ENCODE measurements at places on chromosomes 11 and 22.

DNA sequence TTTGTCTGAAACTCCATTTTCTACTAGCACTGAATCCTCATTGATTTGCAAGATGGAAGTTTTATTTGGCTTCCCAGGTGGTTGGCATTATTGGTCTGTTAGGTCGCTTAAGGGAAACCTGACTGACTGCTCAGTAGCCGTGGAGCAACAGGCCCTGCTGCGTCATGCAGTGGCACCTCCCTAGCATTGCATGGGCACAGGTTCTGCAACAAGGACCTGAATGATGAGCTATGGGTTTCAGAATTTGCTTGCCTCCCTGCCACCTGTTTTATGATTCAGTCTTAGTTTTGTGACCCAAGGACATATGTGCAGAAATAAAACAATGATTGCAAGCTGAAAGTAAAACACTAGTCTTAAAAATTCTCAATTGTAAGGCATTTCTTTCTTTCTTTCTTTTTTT lies 128.5 kb downstream of the SLC1A2 start:
- DNase-seq: no peak

DNA sequence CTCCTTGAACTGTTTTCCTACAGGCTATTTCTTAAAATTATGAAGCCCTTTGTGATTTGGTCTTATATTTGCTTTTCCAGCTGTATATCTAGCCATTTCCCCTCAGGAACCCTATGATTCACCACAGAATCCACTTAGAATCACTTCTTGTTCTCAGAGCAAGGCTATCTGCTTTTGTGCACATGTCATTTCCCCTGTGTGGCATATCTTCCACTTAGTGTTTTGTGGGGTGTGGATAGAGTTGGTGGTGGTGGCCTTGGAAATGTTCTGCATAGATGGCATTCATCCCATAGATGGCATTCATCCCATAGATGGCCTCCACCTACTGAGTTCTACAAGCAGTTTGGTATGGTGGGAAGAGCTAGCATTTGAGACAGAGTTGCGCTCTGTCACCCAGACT lies 44.7 kb downstream of the SWAP70 start:
- DNase-seq: no peak

- peak; percentile 40 for DNase-seq
Measured at GRCh38 chr11:65576232-65576866, 496 bp downstream of the EHBP1L1 start.

DNA sequence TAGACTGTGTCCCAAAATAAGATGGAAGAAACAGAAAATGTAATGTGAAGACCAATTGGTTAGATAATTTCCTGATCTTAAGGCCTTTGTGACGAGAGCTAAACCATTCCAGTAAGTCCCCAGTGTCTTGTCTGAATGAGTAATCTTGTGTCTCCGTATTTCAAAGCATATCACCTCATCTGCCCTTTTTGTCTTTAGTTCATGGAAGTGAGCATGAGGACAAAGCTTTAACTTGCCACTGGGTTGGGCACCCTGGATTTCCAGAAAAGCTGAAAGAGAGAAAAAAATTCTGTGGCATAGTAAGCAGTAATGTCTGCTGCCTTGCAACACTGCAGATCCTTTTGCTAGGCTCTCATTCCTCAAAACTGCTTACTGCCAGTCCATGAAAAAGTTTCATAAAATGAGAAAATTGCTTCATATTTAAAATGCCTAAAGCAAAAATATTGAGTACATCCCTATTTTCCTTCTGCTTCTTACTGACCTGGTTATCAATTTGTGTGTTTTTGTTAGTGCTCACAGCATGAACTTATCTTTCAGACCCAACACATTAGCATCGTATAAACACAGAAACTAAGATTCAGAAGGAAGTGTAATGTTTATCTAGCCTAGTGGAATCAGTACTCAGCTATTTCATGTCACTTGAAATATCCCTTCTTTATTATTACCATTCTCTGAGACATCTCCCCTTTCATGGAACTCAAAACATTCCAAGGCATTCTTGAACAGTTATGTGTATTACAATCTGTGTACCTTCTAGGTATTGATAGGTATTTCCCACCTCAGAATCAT lies 5.3 kb downstream of the CASP12 start:
- DNase-seq: no peak

DNA sequence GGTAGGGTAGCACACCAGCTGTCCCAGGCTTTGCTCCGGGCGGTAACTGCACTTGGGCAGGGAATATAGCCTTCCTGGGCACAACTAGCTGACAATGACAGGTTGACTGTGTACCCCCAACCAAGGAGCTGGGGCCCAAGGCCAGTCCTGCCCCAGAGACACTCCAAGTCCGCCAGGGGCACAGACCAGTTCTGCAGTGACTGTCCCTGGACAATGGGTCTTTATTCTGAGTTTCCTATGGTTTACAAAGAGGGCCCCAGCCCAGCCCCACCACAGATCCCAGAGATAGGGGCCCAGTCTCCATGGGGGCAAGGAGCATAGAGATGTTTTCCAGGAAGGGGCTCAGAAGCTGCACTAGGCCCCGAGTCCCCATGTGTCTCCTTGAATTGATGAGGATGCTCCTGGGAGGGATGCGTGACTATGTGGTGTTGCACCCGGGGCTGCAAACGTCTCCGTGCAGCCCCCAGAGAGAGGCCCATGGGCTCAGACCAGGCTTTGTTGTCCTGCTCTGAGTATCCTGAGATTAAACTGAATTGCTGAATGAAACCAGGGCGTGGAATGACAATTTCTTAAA lies 48.4 kb downstream of the CD6 start:
- DNase-seq: no peak

- no peak for DNase-seq
Measured at GRCh38 chr11:34525888-34526657, 12.5 kb upstream of the ELF5 start.

DNA sequence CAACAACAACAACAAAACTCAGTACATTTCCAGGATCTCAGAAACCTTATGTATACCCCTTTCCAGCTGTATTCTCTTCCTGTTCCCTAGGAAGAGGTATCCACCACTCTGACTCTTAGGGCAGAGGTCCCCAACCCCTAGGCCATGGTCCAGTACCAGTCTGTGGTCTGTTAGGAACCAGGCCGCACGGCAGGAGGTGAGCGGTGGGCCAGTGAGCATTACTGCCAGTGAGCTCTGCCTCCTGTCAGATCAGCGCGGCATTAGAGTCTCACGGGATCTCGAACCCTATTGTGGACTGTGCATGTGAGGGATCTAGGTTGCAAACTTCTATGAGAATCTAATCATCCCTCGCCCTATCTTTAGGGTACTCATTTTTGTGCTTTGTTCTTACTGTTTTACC lies 43.9 kb upstream of the LMO1 start:
- no peak for DNase-seq

DNA sequence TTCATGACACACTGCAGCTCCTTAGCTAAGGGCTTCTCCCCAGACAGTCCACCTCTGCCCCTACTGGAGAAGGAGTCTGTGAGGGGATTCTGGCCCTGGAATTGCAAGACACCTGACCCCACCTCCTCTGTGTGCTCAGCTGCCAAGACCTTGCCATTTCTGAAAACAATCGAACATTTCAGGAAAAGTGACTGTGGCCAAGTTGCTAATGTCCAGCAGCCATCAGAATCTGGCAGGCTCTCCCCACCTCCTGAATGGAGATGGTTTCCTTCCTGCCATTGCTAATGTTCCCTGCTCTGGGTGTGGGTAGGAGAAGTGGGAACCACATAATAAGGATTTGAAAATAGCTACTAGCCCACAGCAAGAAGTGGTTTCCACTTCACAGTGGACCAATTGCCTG lies 127.2 kb upstream of the ALX4 start:
- DNase-seq: no peak
